ENCODE measurements at places on chromosomes 4 and X.

DNA sequence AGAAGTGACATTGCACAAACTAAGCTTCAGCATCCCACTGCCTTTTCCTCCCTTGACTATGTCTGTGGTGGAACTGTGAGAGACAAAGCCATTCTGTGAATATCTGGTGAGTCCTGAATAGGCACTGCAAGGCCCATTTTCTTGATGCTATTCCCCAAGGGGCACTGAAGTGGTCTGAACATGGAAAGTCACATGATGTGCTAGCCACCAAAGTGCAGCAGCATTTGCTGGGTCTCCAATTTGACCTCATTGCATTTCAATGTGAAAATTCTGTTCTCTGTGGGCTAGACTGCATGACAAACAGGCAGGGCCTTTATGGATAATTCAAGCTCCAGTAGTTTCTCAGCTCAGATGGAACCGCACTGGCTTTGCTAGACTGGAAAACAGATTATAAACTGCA, 627.4 kb upstream of the BOD1L1 start:
- DNase-seq: no peak

- DNase-seq: no peak
Measured at GRCh38 chr4:37757761-37758160, 68.7 kb upstream of the PGM2 start.

- DNase-seq: no peak
Measured at GRCh38 chrX:118261151-118261550, 84.8 kb upstream of the WDR44 start.

GRCh38 chr4:177951026-177951425, 508.8 kb upstream of the AGA start:
- DNase-seq: no peak

DNA sequence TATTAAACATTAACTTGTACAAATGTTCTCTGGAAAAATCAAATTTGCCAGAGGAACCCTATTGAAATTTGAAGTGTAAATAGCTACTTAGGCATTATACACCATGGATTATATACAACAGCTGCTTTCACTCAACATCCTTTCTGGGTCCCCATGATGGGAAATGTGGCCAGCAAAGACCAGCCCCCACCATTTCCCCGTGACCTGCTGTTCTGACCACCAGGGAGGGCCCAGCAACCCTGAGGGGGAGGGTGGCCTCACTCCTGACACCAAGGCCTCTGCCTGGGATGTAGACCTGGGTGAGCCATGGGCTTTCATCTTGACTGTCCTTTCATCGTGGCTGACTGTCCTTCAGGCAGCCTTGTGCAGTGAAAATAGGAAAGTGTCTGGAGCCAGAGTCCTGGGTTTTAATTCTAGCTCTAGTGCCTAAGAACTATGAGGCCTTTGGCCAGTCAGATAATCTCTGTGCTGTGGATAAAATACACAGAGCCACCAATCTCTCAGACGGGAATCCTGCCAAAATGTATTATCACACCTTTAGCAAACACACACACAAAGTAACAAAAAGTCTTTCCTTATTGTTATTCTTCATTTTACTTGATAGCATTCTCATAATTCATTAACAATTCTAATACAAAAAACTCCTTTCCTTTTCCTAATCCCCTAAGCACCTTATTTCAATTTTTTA, 45.1 kb downstream of the NR3C2 start:
- DNase-seq: no peak

DNA sequence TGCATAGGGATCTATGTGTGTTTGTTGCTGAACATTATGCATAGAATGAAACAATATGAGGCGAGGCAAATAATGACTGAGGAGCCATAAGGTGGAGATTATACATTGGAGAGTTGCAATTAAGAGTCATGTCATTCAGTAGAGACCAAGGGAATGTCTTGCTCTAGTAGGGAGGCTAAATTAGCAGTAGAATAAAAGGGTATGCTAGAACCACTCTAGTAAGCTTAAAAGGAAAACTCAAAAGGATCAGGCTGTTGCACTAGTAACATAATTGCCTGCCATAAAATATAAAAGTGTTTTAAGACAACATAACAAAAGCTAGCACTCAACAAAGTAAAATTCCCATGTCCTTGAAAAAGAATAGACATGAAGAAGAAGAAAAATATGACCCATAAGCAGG, 586.2 kb upstream of the DIAPH2 start:
- no peak for DNase-seq

DNA sequence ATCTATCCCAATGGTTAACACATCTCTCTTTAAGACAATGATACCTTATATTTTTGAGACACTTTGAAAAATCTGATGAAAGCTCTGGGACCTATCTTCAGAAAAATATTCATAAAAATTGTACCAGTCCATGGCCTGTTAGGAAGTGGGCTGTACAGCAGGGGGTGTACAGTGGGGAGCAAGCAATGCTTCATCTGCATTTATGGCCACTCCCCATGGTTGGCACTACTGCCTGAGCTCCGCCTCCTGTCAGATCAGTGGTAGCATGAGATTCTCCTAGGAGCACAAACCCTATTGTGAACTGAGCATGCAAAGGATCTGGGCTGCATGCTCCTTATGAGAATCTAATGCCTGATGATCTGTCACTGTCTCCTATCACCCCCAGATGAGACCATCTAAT, 42.6 kb downstream of the C4orf51 start:
- no peak for DNase-seq

- DNase-seq: no peak
Measured at GRCh38 chr4:27042411-27042810, 181.8 kb downstream of the STIM2 start.

DNA sequence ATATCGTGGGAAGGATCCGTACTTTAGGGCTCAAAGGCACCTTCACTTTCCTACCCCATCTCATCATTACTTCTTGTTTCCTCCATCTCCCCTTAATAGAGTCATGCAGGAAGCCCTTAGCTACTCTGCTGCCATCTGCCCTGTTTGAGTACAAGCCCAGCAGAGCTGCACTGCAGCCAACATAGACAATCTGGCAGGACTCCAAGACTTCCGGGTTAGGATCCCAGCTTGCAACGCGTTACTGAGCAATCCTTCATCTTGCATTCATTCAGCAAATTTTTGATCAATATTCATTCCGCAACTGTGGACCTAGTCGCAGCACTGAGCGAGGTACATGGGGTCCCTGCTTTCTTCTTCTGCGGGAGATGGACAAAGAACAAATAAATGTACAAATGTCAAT, 344.9 kb downstream of the BCOR start:
- DNase-seq: no peak

GRCh38 chr4:173289353-173289727, 44.8 kb downstream of the HMGB2 start:
- no peak for DNase-seq

DNA sequence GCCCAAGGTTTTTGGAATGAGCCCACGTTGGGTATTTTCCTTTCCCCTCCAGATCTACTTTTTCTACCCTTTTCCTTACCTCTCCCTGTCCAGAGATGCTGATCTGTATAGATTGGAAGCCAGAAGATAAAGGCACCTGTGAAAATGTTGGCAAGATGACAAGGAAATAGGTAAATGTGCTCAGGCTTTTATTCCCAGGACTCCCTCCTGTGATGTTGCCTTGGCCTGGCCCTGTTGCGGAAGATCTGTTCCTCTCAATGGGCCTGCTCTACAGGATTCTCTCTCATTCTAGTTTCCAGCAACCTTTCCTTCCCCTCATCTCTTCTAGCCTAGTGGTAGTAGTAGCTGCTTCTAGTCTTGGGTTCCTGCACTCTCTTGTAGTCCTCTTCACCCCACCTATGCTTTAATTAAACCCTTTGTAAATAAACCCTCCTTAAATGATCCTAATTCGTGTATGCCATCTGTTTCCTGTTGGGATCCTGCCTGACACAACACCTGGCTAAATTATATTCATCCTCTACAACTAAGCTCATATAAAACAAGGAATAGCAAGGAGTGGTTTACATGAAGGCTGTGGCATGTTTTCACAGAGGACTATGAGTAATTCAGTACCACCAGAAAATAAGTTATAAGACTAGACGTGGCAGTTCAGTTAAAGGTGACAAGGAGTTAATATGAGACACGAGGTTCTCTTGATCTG, 95.7 kb upstream of the MAOA start:
- DNase-seq: no peak

DNA sequence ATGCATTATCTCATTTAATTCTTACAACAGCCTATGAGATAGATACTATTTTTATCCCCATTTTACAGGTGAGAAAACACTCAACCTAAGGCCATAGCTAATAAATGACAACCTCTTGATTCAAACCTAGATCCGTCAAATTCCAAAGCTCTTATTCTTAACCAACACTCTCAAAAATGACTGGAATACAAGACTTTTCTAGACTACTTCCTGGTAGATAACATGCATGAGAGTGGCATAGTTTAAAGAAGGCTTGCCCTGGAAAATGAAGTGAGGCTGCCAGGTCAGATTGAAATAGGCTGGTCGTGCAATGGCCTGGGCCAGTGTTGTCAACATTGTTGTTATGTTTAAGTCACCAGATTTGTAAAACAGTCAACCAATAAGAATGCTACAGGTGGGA, 86.6 kb downstream of the DNAAF6 start:
- DNase-seq: no peak

DNA sequence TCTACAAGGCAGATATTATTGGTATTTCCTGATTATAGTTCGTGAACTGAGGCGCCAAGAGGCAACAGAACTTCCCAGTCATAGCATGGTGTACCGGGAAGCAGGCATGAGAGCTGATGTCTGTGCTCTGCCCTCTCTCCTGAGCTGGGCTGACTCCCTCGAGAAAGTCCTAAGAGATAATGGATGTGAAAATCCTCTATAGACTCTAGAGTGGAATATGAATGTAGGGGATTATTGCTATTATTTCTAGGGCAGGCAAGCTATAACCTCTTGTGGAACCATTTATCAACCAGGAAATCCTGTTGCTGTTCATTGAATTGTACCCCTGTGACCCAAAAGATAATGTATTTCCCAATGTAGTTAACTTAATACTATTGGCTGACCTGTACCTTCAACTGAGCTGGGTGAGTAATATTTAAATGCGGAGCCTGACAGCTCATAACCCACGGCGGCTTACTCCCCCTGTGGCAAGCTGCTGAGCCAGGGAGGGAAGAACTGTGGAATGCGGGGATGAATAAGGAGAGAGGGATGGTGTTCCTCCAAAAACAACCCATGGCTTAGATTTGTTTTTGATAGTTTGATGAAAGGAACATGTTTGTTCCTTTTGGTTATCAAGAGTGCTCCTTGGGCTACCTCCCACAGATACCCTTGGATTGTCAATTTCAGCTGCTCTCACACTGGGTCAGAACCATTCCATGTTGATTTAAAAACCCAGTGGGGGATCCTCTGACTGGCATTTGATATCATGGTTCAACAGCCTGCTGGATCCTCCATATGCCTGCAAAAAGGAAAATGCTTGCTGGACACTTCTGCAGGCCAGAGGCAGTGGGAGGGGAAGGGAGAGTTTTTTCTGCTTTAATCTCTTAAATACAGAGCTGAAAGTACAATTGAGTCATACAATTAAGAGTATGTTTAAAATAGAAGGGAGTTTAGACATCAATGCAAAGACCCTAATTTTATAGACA, 339.0 kb upstream of the BOD1L1 start:
- no peak for DNase-seq

All from upper lobe of left lung (tissue), 6 donors.